HFFc6 (cell line): ENCODE measurements at places on chromosomes 4 and X. TPM values are rescaled to one million over a fixed set of nuclear protein-coding genes. Genes with fewer than 3 reads are reported as not detected.

Gene PPP1R2C
- not detected in 3 replicates for total RNA-seq

Gene NUP62CL
- total RNA-seq, result not detected in 3 replicates

Gene PDGFC
- total RNA-seq, result 76.4 to 120 TPM (median 108 TPM) in 3 replicates

Gene MAGEC3
- total RNA-seq, result 0.24 TPM in 1 of 3 replicates, not detected in the others

Gene GAGE12D
- total RNA-seq, result not detected in 3 replicates

Gene DMRTC1B
- not detected in 3 replicates for total RNA-seq

Gene ZCCHC12
- not detected in 3 replicates for total RNA-seq
